Cerebellar nuclear complex (tissue), 1 donor: ENCODE measurements at places on chromosomes 1 and 21.

DNA sequence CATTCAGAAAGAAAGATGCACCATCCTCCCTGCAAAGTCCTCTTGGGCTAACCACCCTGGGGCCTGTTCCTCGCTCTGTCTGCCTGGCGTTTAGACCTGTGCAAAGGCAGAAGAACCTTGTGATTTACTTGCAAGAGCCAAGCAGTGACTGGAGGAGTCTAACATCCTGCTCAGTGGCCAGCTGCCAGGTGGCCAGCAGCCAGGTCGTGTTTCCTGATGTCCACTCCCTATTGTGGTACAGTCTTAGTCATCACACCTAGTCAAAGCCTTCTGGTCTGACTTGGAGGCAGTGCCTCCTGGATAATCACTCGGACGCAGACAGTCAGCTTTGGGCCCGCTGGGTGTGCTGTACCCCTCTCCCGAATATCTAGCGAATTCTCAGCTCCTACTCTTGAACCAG, 118.1 kb downstream of the PGBD5 start:
- DNase-seq: no peak

GRCh38 chr1:13702425-13703127, 2.6 kb downstream of the PRDM2 start:
- DNase-seq: no peak

GRCh38 chr1:231035799-231036198, 4.3 kb downstream of the FAM89A start:
- DNase-seq: no peak

- no peak for DNase-seq
These were observed 836 bp upstream of the FBLIM1 start for GRCh38 chr1:15757575-15758342.

DNA sequence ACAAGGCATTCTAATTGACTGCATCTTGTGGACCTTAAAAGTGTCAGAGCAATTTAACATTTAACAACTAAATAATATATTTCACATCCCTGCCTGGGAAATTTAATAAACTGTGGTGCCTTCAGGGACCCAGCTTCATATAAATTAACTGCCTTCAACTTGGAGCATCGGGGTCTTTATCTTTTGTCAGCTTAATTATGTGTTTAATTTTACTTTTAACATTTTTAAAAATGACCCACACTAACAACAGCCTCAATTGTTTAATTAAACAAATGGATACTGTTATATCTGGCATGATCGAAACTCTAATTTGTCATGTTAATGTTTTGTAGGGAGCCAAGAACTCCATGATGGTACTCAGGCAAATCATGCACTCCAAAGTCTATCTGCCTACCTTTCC, 389.3 kb upstream of the BEND5 start:
- DNase-seq: no peak

DNA sequence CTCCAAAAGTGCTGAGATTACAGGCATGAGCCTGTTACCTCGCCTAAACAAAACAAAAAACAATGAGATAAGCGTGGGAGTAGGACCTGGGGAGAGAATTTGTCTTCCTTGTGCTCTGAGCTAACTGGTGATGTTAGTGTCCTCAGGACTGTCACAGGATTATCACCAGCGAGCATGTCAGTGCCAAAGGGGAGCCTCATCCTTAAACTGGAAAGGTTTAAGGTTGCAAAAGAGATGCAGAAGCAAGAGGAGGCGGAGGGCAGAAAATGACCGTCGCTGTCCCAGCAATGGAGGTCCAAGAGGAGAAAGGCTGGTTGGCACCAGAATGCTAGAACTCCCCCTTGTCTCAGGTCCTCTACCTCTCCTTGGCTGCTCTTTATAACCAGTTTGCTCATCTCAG, 3.9 kb downstream of the SYPL2 start:
- no peak for DNase-seq

GRCh38 chr1:112673592-112674439, 643 bp upstream of the MOV10 start:
- no peak for DNase-seq

DNA sequence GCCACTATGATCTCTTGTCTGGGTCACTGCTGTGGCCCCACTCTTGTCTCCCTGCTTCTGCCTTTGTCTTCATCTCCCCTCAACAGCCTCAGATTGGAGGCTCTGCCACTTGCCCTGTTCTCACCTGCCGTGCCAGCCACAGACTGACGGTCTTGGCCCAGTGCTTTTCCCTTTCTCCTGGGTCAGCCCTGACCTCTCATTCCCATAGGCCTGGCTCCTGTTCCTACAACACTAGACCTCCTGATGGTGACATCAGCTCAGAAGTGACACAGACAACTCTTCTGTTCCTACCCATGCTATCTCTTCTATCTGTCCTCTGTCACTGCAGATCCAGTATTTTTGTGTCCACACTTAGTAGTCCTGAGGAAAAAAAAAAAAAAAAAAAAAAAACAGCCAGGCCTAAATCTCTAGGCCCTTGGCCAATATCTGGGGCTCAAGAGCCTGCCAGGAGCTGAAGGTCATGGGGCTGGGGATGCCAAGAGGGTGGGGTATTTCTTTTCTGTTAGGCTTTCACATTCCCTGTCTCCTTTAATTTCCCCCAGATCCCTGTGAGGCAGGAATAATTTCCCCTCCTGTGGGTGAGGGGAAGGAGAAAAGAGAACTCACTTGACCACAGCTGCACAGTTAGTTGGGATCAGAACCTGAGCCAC, 42.0 kb upstream of the FOXO6 start:
- no peak for DNase-seq

GRCh38 chr21:32392880-32393676, at the start of gene URB1:
TSS of gene URB1 (minus strand) at chr21:32393012. CDS start at chr21:32392910, 102 bp downstream.
- DNase-seq: peak; percentile 9

- no peak for DNase-seq
These were observed 48.4 kb downstream of the TRMT1L start for GRCh38 chr1:185108321-185108720.

GRCh38 chr1:195954848-195955247, 653.4 kb downstream of the KCNT2 start:
- no peak for DNase-seq

DNA sequence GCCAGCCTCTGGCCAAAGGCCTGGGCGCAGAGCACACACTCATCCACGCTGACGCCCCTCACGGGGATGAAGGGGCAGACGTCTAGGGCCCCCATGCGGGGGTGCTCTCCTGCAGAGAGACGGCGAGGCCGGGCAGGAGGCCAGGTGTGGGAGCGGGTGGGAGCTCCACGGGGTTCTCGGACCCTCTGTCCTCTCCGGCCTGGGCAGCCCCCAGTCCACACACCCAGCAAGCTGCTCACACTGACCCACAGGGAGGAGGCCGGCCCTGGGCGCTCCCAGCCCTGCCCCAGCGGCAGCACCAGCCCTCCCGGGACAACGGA, 2.5 kb downstream of the FTCD start:
- DNase-seq: no peak

GRCh38 chr1:201653883-201654282, 115.0 kb downstream of the NAV1 start:
- DNase-seq: no peak
